ENCODE measurements at places on chromosomes 11 and 22.

- DNase-seq, result no peak
These were observed 693 bp upstream of the PRR14L start for GRCh38 chr22:31750365-31751284.

- no peak for DNase-seq
These were observed 27.0 kb downstream of the OR5AK2 start for GRCh38 chr11:57015679-57016078.

GRCh38 chr11:63883791-63884190, 33.2 kb downstream of the RCOR2 start:
- DNase-seq, result no peak

GRCh38 chr22:17084554-17085276, at the start of gene IL17RA:
TSS of gene IL17RA (plus strand) at chr22:17085000. CDS start at chr22:17085092, 92 bp downstream.
- peak; percentile 97 for DNase-seq

DNA sequence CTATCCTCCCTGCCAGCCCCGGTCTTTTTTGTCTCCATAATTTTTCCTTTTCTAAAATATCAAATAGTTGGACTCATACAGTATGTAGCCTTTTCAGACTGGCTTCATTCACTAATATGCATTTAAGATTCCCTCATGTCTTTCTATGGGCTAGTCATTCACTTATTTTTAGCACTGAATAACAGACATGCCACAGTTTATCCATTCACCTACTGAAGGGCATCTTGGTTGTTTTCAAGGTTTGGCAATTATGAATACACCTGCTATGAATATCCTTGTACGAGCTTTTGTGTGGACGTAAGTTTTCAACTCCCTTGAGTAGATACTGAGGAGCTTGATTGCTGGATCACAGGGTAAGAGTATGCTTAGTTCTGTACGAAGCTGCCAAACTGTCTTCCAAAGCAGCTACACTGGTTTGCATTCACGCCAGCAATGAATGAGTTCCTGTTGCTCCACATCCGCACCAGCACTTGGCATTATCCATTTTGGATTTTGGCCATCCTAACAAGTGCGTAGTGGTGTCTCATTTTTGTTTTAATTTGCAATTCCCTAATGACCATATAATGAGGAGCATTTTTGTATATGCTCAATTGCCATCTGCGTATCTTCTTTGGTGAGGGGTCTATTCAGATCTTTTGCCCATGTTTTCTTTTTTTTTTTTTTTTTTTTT, 21.1 kb downstream of the ALG12 start:
- no peak for DNase-seq

- DNase-seq, result no peak
These were observed 99.0 kb downstream of the LARGE1 start for GRCh38 chr22:33821290-33821689.

- no peak for DNase-seq
These were observed 31.7 kb downstream of the POLR3H start for GRCh38 chr22:41512421-41513194.

DNA sequence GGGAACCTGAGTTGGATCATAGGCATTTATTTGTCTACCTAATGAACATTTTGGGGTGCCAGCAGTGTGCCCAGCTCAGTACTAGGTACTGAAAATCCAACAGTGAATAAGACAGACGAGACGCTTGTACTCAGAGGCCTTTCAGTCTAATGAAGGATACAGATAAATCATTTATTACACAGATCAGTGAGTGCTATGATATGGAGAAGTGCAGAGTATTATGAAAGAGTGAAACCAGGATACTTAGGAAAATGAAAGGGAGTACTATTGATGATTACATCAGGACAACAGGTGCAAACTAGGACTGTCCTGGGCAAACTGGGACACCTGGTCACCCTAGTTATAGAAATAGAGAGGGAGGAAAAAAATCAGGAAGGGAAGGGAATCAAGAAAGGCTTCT, 207.5 kb upstream of the NCAM1 start:
- no peak for DNase-seq

All from GM10248 (cell line).